ENCODE measurements at places on chromosomes 6 and 20.

DNA sequence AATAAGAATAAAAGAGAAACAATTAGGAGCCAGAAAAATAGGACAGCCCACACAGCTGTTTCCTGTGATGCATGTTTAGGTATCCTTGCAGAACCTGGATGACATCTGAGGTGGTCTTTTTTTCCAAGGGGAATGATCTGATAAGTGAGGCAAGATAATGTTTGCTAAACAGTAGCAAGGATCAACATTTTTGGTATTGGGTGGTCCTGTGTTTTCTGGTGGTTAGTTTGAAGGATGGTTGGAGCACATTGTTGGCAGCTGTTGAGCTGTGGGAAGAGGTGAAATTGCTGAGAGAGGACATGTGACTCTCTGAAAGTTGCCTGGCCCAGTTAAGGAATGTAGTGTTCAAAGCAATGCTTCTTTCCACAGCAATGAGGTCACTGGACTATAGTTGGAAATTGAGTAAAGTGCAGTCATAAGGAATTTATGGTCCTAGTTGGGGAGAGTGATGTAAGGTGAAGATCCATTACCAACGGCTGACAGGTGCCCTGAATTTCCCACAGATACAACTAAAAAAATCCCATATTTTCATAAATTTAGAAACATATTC is 270.2 kb upstream of the IMPG1 start:
- no peak for DNase-seq

- DNase-seq: peak; percentile 51
Observed at GRCh38 chr6:27505209-27506027, 32.5 kb upstream of the ZNF184 start.

DNA sequence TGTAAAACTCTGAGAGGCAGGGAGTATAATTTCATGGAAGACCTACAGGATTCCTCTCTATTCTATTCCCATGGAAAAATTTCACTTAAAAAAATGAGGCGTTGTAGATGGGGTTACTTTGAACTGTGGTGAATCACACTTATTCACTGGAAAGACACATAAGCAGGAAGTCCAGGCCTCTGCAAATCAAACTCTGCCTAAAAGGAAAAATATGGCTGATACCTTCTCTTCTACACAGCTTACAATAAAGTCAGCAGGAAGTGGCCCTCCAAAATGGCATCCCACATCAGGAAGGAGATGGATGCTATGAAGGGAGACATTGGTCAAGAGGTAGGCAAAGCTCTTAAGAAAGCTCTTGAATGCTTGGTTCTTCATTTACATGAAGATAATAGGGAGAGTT is 115.9 kb downstream of the FYN start:
- DNase-seq: no peak

GRCh38 chr20:38001981-38002380 is 31.3 kb downstream of the TTI1 start:
- DNase-seq: no peak

DNA sequence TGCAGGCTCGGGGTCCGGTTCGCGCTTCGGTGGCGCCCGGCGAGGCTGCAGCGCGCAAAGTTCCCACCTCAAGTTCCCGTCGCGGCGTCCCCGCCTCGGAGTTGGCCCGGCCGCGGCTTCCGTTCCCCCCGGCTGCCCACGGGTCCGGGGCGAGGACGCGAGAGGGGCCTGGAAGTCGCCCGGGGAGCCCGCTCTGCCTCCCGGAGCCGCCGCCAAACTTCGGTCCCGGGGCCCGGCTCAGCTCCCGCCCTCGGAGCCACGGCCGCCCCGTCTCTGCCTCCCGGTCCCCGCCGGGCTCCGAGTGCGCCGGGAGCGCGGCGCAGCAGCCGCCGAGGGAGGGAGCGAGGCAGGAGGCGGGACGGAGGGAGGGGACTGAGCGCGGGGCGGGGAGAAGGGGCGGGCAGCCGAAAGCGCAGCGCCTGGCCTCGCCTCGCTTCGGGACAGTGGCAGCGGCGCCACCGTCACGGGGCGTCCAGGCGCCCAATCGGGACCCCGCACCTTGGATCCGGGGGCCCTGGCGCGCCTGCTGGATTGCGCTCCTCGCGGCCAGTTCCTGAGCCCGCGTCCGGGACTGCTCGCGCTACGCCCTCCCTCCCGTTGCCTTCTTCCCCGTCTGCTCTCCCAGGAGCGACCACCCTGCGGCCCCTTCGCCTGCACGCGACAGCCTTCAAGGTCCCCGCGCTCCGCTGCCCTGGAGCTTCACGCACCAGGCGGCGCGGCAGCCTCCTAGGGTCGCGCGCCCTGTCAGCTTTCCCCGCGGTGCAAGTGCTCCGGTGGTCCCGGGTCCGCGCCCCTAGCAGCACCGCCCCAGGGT is at the start of gene KCNG1:
Gene KCNG1 (minus strand): TSS at position 305 of the 814 bp plus-strand sequence. CDS start 12,769 bp downstream, outside the sequence.
- peak; percentile 54 for DNase-seq

DNA sequence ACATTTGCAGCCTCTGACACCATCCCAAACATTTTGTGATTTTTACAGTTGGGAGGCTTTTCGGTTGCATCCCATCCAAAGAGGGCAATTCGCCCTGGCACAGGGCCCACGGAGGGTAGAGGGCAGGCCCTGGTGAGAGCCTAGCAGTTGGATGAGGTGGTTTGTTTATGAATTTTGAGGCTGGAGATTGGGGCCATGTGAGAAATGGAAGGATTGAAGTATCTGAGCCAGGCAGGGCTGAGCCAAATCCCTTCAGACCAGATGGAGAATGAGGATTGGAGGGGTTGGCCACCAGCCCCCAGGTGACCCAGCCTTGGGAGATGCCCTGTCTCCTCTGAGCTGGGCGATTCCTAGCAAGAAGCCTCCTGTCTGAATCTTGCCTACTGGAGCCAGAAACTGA is 52.6 kb upstream of the CCDC167 start:
- DNase-seq: no peak

DNA sequence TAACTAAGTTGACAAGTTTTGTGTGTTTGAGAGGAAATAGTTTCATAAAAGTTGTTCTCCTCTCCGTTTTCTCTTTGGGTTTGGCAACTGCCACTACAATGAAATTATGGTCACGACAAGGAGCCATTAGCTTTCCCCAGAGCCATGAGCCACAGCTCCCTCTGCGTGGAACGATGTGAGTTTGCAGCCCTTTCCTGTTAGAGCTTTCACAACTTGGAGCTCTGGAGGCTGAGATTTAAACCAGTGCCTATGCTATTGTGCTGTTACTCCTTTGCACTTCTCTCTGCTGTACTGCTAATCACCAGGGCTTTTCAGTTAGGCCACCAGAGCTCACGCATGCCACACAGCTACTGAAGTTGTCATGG is 29.3 kb upstream of the TXNDC5 start:
- no peak for DNase-seq

GRCh38 chr6:41040940-41041536 is 1.2 kb upstream of the TSPO2 start:
- DNase-seq: no peak

- DNase-seq: peak; percentile 59
Observed at GRCh38 chr6:41278699-41279405, 7.6 kb downstream of the TREM1 start.

GRCh38 chr6:11232770-11233626 is 530 bp upstream of the NEDD9 start:
- DNase-seq: peak; percentile 13

DNA sequence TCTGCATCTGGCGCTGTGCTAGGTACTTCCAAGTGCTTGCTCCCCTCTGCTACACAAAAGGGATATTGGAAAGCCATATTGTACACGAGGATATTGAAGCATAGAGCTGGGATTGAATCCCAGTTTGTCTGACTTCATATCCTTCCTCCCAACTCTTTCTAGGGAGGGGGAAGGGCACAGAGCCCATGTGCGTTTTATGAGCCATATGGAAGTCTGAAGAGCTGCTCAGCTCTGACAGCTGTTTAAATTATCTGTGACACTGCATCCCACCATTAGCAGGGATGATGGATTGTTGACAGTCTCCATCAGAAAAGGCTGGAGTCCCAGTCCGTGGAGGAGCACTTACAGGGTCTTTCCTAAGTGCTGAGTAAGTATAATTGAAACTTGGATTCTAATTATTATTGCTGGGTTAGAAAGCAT is 18.4 kb downstream of the TIAM2 start:
- DNase-seq: no peak

DNA sequence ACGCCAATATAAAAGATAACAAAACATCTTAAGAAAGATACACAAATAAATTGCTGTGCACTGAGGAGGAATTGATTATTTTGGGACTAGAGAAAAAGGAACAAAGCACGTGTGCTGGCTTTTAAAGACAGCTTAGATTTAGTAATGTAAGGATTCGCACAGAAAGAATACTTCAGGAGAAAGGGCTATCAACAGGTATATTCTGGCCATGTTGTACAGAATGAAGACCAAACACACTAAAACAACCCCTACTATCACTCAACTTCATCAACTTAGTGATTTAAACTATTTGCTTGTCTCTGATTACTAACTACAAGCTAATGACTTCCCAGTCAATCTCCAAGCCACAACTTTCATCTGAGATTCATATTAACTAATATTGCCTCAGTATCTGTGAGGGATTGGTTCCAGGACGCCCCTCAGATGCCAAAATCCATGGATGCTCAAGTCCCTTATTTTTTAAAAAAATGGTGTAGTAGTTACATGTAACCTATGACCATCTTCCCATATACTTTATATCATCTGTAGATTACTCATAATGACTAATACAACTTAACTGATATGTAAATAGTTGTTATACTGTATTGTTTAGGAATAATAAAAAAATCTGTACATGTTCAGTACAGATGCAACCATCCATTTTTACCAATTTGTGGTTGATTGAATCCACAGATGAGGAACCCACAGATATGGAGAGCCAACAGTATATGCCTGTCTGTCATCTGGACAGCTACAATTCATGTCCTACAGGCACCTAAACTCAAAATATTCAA is 4.5 kb downstream of the DEK start:
- no peak for DNase-seq

- DNase-seq: no peak
Observed at GRCh38 chr6:41344876-41345275, 9.5 kb downstream of the NCR2 start.

DNA sequence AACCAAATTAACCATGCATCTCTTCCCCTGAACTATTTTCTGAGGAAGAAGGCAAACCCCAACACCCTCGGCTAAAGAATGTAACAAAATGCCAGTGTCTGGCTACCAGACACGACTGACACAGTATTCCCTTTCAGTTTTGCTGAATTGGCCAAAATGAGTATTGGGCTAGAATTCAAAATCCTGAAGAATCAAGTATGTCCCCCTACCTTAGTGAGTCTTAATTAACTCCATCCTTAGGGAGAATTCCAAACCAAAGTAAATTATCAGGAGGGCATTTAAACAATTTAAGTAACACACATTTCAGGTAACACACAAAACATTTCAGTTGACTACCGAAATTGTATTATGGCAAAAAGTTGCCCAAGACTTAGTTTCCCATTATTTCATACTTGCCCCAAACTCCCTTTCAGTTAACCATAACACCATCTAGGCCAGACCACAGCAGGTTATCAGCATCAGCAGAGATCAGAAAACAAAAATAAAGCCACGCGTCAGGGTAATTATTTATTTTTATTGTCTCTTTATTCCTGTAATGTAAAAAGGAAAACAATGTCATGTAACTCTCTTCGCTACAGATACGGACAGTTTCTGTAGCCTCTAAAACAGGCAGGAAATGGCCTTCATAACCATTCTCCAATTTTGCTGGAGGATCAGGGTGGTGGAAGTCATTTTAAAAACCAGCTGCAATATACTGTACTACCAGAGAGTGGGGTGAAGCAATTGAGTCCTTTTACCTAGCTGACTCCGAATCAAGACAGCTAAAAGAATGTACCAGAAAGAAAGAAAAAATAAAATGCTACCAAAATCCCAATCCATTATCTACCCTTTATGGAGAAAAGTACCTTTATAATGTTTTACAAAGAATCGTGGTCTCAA is 1.9 kb downstream of the SNX5 start:
- no peak for DNase-seq

DNA sequence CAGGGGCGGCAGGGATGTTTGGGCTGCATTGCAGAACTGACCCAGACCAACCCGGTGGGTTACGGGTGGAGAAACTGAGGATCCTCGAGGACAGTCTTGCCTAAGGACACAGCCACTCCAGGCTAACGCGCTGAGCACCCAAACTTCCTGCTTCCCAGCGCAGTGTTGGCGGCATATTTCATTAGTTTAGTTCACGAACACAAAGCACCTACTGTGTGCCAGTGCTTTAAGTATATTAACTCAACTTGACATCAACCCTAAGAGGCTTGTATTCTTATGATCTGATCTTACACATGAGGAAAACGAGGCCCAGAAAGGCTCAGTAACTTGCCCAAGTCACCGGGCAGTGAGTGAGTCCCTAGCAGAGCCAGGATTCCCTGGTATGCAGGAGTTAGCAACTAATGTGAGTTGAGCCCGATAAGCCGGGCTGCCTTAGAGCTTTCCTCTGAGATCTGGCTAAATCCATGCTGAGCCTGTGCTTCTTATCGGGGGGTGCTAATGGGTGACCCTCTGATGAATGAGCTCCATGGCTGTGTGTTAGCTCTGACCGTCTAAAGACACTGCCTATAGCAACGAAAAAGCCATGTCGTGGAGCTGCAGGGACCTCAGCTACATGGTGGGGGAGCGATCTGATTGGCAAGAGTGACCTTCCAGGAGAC is 92.7 kb downstream of the CD40 start:
- DNase-seq: no peak

- DNase-seq: no peak
Observed at GRCh38 chr6:156783958-156784357, 6.8 kb downstream of the ARID1B start.

- DNase-seq: no peak
Observed at GRCh38 chr6:92826633-92827032, 592.7 kb downstream of the EPHA7 start.

DNA sequence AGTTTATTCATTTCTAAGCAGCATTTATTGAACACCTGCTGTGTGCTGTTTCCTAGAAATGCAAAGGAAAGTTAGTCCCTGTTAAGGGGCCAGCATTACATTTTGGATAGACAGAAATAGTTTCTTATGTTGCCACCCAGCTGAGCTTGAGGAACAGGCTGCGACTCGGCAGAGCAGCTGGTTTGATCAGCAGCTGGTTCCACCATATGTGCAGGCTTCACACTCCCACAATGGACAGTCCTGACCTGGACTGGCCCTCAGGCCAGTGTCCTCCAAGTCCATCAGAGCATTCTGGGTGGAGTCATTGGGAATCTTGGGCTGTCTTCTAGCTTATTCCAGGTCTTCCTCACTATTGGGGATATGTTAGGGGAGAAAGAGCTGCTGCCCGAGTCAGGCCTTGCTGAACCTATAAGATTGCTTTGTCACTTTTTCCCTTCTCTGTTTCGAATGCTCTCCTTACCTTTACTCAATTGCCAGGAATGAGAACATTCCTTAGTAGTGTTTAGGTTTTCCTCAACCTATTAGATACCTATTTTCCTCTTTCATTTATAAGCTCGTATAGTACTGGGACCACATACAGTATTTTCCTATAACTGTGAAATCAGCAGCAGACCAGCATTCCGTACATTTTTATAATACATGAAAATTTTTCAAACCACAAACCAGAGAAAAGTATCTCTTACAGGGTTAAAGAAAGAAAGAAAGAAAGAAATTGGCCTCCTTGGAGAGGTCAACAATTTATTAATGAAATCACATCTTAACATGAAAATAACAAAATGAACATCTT is 203.0 kb downstream of the FARS2 start:
- no peak for DNase-seq

Data from activated naive CD4-positive, alpha-beta T cell treated with Interleukin-2 at 50 U/mL for 16 hours (primary cell).